HepG2 (cell line): ENCODE measurements at places on chromosomes 12 and 14. TPM values are rescaled to one million over a fixed set of nuclear protein-coding genes. Genes with fewer than 3 reads are reported as not detected.

Gene DEPDC4
- 5.7 and 6.6 TPM in 2 replicates for total RNA-seq

Gene CLEC4D
- total RNA-seq: not detected in 2 replicates

Gene SDR9C7
- not detected in 2 replicates for total RNA-seq

Gene GLT8D2
- not detected in 2 replicates for total RNA-seq

Gene B3GNT4
- 0.04 TPM in 1 of 2 replicates, not detected in the other for total RNA-seq

Gene HELB
- total RNA-seq: 3.7 and 4.5 TPM in 2 replicates

Gene XRCC3
- total RNA-seq: 22.7 and 25.8 TPM in 2 replicates

Gene KRT85
- total RNA-seq: not detected in 2 replicates

Gene STYK1
- not detected in 2 replicates for total RNA-seq

Gene FAM181A
- total RNA-seq: 1.1 and 1.5 TPM in 2 replicates

Gene TSHR
- not detected in 2 replicates for total RNA-seq

GRCh38 chr12:43737646-43738045 lies 20.9 kb downstream of the PUS7L start:
- H3K27me3 ChIP-seq: no peaks in the 10 kb centered on the region
- no peak overlapping the region for H3K27ac ChIP-seq
- no peak overlapping the region for H3K4me3 ChIP-seq
- peaks cover 39% of the 10 kb centered on the region for H3K36me3 ChIP-seq

DNA sequence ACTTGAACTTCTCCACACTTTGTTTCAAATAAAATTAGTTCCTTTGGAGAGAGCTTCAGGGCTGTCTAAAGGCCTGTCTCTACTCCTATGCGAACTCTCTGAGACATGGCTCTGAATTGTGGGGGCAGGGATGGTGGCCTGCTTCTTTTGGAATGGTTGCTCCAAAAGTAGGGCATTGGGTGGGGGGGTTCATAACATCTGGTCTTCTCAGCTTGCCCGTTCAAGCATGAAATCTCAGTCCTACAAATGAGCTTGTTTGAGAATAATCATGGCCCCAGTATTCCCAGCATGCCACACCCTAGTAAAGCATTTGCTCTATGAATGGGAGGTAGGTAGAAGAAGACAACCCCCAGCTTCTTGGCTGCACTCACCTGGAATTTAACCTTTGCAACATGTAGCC lies 6.7 kb downstream of the GPR135 start:
- 0 out of 2 replicates have a peak, but pooled peaks cover 4% of the 10 kb centered on the region for H3K4me1 ChIP-seq
- DNase-seq: no peak
- H3K36me3 ChIP-seq: peaks cover 5% of the 10 kb centered on the region; the same call in 1 of the 3 replicates
- H3K27ac ChIP-seq: no peak overlapping the region
- no peak overlapping the region for H3K4me3 ChIP-seq

DNA sequence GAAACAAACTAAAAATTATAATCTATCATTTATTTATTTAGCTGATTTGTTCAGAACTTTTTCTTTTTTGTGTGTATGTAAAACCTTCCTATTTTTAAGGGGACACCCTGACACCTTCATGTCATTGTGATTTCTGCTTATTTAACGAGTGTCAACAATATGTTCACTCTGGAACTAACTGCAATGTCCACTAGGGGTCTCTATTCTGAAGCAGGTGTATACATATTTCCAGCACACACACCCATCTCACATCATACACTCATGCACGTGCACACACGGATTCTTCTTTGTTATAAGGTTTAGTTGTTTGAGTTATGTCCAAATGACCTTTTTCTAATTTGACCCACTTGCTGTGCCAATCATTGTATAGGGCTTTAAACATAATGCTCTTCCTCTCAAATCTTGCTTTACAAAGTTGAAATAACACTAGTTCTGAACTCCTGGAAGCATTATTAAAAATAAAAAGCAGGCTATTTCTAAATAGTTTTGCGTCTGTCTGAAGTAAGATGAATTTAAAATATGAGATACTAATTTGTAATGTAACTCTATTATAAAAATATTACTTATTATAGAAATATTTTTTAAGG lies 15.5 kb downstream of the E2F7 start:
- no peaks in the 10 kb centered on the region for H3K27me3 ChIP-seq
- DNase-seq: peak; percentile 69
- H3K4me1 ChIP-seq: peaks cover 12% of the 10 kb centered on the region
- no peak overlapping the region for H3K4me3 ChIP-seq
- H3K36me3 ChIP-seq: peaks cover 22% of the 10 kb centered on the region; the same call in 2 of the 3 replicates
- no peak overlapping the region for H3K27ac ChIP-seq

DNA sequence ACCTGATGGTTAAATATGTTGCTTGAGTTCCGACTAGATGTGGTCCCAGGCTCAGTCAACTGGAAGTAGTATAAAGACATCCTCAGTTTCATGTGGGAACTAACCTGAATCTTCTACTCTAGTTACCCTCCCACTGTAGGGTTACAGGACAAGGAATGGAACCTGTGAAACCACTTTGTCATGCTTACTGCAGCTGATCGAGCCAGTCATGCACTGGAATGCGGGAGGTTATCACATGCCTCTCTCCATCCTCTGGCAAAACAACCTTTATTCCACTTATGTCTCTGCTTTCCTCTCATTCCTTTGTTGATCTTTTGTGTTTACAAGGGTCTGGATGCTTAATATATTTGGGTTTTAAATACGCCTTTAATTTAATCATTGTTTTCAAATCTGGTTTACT lies 111.9 kb upstream of the DDHD1 start:
- DNase-seq: no peak
- H3K4me1 ChIP-seq: no peaks in the 10 kb centered on the region
- H3K36me3 ChIP-seq: no peaks in the 10 kb centered on the region
- no peak overlapping the region for H3K4me3 ChIP-seq
- no peaks in the 10 kb centered on the region for H3K27me3 ChIP-seq

- H3K4me1 ChIP-seq: peaks cover 79% of the 10 kb centered on the region
- H3K27ac ChIP-seq: peak overlapping the region; percentile 77
- H3K4me3 ChIP-seq: no peak overlapping the region
- peak; percentile 81 for DNase-seq
- H3K36me3 ChIP-seq: no peaks in the 10 kb centered on the region
Observed at GRCh38 chr14:53882684-53883083, 73.9 kb downstream of the BMP4 start.

- no peaks in the 10 kb centered on the region for H3K4me1 ChIP-seq
- no peak for DNase-seq
- no peaks in the 10 kb centered on the region for H3K27me3 ChIP-seq
- H3K36me3 ChIP-seq: 0 out of 3 replicates have a peak, but pooled peaks cover 3% of the 10 kb centered on the region
Observed at GRCh38 chr12:88509851-88510250, 70.4 kb downstream of the KITLG start.

- no peaks in the 10 kb centered on the region for H3K36me3 ChIP-seq
- H3K4me3 ChIP-seq: no peak overlapping the region
- H3K4me1 ChIP-seq: no peaks in the 10 kb centered on the region
- DNase-seq: no peak
- H3K27ac ChIP-seq: no peak overlapping the region
- H3K27me3 ChIP-seq: no peaks in the 10 kb centered on the region
Observed at GRCh38 chr12:8553088-8553627, 12.5 kb upstream of the CLEC4E start.

GRCh38 chr14:50230401-50230700 lies 1.0 kb downstream of the SOS2 start:
- no peaks in the 10 kb centered on the region for H3K36me3 ChIP-seq
- no peaks in the 10 kb centered on the region for H3K27me3 ChIP-seq
- no peak for DNase-seq
- H3K4me1 ChIP-seq: peaks cover 50% of the 10 kb centered on the region
- H3K4me3 ChIP-seq: peak overlapping the region; percentile 90

DNA sequence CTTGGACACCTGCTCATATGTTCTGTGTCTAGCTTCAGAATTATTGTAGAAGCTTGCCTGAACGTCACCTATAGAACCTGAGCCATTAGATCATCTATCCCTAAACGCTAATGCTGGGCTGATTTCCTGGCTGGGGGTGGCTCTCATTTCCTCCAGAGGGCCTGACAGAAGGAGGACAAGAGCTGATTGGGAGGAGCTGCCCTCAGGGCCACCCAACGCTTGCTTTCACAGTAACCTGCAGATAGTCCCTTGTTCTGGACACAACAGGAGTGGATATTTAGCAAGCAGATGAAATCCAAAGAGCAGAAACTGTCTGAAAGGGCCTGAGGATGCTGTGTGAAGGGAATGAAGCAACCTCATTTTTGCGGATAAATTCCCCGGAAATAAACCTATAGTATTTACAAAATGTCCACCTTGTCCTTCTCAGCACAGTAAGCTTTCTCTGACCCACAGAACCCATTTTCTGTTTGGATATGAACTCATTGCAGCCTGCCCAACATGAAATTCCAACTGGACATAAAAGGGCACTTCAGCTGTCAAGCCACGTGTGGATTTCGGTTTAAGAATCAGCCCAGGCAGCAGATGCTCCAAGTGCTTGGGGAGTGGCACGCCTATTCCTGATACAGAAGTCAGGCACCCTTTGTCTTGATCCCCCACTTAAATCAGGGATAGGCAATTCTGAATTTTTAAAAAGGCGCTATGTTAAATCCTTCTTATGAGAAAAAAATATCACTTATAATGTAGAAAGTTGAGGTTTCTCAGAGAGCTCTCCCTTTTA lies 32.8 kb upstream of the TUBA1C start:
- H3K4me3 ChIP-seq: no peak overlapping the region
- H3K4me1 ChIP-seq: peaks cover 33% of the 10 kb centered on the region
- H3K36me3 ChIP-seq: no peaks in the 10 kb centered on the region
- no peak for DNase-seq
- peaks cover 8% of the 10 kb centered on the region; the same call in 2 of the 3 replicates for H3K27me3 ChIP-seq
- H3K27ac ChIP-seq: no peak overlapping the region

DNA sequence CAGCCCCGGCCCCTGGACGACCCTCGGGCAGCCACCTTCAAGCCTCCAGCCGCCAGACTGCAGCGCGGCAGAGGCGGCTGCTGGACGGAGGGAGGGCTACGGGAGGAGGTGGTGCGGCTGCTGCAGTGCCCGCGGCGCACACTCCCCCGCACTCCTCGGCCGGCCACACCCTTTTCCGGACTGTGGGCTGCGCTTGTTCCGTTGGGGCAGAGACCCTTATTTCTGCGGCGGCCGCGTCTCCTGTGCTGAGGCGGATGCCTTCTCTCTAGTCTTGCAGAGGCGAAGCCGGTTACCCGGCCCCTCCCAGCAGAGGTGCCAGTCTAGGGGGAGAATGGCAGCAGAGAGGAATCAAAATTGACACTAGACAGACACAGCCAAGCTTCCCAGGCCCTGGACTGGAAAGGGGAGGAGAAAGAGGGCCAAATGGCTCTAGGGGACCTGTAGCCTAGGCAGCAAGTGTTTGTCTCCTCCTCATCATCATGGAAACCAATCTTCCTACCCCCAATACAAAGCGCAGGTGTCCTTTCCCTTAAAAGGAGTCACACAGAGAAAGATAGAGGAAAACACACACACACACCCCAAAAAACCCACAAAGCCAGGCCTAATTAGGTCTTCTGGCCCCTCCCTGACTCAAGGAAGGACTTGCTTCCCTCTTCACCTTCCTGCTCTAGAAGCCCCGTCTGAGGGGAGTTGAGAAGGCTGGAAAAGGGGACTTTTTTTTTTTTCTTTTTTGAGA lies 1.3 kb downstream of the ESYT1 start:
- no peaks in the 10 kb centered on the region for H3K27me3 ChIP-seq
- peak overlapping the region; percentile 72 for H3K4me3 ChIP-seq
- H3K27ac ChIP-seq: peak overlapping the region; percentile 57
- peaks cover 37% of the 10 kb centered on the region for H3K36me3 ChIP-seq
- H3K4me1 ChIP-seq: peaks cover 49% of the 10 kb centered on the region

- H3K36me3 ChIP-seq: no peaks in the 10 kb centered on the region
- H3K4me1 ChIP-seq: no peaks in the 10 kb centered on the region
- no peak overlapping the region for H3K4me3 ChIP-seq
- no peak for DNase-seq
- no peaks in the 10 kb centered on the region for H3K27me3 ChIP-seq
- no peak overlapping the region for H3K27ac ChIP-seq
Observed at GRCh38 chr12:29662734-29663323, 120.9 kb downstream of the TMTC1 start.
